ENCODE measurements at places on chromosomes 3 and 15.

DNA sequence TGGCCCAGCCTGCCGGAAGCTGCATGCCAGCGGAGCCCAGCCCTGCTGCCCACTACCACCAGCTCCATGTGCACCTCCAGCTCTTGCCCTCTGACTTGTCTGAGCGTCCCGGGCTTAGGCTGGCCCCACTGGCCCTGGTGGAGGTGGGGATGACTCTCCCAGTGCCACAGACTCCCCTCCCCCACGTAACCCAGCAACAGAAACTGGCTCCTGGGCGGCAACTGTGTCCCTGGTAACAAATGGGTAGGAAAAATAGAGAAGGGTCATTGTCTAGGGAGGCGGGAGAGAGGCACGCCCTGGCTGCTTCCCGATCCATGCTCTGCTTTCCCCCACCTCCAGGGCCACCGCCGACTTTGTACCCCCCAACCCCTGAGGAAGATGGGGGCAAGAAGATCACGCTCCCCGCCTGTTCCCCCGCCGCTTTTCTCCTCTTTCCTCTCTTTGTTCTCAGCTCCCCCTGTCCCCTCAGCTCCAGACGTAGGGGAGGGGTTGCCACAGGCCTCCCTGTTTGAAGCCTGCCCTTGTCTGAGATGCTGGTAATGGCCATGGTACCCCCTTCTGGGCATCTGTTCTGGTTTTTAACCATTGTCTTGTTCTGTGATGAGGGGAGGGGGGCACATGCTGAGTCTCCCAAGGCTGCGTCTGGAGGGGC is 10.8 kb upstream of the SEMA3B start:
- no peak for DNase-seq

DNA sequence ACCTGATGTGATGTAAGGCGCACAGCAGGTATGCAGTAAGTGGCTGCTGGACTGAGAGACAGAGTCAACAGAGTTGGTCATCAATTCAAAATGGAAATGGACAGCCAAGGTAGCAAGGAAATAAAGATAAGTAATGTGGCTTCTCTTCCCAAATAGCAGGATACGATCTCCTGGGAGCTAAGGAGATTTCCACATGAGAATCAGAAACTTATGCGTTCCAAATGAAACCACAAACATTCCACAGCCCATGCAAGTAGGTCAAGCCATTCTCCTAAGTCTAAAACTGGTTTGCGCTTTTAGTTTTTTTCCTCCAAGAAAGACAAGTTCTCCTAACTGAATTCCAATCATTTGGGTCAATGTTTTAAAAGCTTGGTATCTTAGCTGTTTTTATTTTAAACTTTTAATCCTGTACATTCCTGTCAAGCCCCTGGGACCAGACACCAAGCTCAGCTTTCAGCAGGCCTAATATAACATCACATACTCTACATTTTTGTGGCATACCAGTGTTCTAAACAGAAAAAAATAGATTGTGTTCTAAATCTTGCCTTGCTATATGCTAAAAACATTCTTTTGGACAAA is 73.7 kb upstream of the TSPAN3 start:
- no peak for DNase-seq

DNA sequence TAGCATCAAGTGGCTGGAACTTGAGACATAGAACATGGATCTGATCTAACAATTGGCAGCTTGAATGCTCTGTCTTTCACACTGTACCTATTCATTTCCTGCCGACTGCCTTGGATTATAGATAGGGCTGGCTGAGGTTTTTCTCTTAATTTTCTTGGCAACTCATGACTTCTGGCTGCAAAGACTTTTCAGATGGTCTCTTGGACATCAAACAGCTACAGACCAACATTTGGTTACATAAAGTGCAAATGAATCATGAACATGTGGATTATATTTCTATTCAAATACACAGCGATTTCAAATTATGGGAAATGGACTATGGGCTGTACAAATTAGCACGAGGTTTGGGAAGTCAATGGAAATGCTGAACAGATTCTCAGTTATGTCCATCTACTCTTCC is 26.2 kb upstream of the IL16 start:
- DNase-seq, result no peak

DNA sequence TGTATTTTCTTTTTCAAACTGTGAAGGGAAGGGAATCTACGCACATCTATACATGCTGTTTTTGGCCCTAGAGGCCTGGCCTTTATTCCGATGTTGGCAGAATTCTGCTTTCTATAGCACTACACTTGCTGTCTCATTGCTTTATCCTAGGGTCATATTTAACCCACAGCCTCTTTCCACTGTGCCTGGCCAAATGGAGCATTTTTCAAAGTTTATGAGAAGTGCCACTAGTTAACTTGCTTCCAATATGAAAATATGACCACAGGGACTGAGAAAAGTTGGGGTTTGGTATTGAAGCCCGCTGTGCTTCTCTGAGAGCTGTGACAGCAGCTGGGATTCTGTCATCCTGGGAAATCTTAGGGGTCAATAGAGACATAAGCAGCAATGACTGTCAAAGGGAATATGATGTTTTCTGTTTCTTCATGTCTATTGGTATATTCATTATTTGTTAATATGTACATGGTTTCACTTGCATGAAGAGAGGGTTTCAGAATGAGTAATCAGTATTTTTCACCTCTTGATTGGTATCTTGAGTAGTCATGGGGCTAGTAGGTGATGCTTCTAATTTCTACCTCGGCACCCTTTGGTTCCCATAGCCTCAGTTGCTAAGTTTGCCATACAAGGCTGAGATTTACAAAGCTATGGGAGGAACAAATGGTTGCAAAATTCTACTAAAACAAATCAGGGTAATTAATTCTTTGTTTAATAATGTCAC is 275.8 kb upstream of the RBMS3 start:
- DNase-seq, result no peak

DNA sequence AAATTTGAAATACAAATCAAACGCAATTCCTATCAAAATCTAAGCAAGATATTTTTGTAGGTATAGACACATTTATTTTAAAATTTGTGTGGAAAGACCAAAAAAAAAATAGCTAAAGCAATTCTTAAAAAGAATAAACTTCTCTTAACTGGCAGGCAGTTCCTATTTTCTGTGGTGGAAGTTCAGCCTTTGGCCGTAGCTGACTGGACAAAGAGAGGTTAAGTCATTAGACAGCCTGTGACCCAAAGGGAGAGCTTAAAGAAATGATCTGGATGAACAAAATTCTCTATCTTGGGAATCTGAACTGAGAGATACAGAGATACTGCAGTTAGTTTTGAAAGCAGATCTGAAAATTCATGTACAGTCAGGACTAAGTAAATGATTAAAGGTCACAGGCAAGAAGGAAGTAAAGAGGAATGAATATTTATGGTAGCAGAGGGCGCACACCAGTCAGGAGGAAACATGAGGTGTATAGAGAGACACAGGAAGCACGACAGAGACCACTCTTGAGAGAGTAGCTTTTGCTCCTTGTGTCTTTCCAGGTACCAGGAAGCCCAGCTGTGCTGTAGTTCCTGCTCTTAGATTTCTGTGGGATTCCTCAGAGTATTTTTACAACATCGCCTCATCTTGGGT is 57.5 kb downstream of the TPRG1 start:
- no peak for DNase-seq

- DNase-seq, result no peak
These were observed 761.7 kb downstream of the VGLL3 start for GRCh38 chr3:86229086-86229774.

- no peak for DNase-seq
These were observed 59.8 kb upstream of the MEX3B start for GRCh38 chr15:82105451-82106215.

DNA sequence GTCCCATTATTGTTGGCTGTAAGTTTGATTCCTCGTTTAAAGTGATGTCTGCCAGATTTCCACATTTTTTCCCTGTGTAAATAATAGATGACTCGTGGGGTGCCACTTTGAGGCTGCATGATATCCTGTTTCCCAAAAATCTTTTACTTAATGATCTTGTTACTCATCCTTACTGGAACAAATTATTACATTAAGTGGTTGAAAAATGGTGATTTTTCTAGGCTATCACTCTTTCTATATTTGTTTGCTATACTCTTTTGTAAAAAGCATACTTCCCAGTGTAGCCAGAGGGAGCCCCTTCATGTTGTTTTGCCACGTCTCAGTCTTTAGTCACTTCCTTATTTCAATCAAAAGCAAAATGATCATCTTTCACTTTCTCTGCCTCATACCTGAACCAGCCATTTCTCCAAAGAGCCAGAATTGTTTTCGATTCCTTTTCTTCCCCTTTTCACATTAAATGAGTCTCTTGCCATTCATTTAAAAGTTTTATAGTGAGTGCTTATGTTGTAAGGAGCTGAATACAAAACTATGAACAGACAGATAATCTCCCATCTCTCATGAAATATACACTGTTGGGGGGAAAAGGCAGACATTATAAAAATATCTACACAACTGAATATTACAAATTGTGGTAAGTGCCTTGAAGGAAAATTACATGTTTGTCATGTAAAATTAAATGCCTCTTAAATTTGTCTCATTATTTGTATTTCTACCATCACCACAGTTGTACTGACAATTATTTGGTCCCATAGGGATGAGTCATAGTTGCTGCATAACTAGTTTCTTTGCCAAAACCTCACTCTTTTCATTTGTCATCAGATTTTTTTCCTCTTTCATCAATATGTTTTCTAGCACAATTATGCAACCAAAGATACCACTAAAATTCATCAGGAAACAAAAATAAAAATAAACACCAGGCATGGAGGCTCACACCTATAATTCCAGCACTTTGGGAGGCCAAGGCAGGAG is 41.5 kb downstream of the ADGRG7 start:
- DNase-seq, result no peak
